ENCODE measurements at places on chromosomes 7 and 10.

GRCh38 chr10:16699435-16700057, 117.7 kb downstream of the RSU1 start:
- DNase-seq: no peak

GRCh38 chr10:69201045-69201444, 19.1 kb upstream of the HKDC1 start:
- DNase-seq: no peak

DNA sequence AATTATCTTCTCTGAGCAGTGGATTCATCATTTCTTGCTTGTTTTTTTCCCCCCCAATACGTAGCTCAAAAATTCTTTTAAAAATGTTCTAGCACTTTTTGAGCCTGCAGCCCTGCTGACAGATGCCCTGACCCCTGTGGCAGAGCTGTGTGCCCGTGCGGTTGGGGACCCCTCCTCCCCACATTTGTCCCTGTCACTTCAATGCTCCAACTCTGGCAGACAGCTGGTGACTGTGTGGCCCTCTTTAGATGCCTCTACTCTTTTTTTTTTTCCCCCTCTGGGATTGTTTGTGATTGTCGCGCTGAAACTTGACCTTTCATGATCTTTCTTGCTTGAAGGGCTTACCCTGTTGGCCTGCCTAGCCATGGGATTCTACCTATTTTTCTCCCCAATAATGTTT, 214.1 kb downstream of the TMEM178B start:
- no peak for DNase-seq

DNA sequence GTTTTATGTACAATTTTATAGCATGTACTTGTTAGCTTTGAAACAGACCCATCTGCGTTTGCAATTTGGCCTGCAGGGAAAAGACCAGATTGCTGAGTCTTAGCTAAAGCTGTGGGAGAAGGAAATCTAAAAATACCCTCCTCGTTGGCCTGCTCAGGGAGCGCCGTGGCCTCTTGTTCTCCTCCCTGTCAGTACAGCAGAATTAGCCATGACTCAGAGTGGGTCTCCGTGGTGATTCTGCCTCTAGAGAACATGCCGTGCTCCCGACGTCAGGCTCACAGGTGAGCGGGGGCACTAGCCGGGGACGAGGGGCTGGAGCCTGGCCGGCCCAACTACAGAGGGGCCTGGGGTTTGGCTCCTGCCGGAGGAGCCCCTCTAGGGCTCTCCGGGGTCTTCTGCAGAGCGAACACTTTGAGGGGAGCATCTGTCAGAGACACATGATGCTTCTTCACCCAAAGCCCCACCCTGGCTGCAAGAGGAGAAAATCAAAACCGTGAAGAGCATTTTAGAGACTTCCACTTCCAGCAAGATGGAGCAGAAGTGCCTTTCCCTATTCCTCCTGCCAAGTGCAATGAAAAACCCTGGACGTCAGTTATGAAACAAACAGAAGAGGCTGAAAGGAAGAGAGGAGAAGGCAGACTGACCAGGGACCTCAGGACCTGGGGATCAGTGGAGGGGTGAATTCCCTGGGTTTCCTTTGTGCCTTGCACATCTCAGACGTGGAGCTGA, 98.9 kb downstream of the LHPP start:
- peak; percentile 79 for DNase-seq

DNA sequence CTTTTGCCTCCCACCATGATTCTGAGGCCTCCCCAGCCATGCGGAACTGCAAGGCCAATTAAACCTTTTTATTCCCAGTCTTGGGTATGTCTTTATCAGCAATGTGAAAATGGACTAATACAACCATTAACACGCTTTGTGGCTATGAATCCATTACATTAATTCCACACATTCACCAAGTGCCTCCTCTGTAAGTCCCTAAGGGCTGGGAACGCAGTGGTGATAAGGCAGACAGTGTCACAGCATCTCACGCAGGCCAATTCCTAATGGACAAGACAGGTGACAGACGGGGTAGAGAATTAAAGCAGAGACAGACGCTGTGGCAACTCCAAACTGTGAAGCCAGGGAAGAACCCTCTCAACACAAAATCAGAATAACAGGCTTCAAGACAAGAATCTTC, 247.8 kb downstream of the DIP2C start:
- no peak for DNase-seq

GRCh38 chr7:131537571-131537978, 18.9 kb downstream of the PODXL start:
- no peak for DNase-seq

DNA sequence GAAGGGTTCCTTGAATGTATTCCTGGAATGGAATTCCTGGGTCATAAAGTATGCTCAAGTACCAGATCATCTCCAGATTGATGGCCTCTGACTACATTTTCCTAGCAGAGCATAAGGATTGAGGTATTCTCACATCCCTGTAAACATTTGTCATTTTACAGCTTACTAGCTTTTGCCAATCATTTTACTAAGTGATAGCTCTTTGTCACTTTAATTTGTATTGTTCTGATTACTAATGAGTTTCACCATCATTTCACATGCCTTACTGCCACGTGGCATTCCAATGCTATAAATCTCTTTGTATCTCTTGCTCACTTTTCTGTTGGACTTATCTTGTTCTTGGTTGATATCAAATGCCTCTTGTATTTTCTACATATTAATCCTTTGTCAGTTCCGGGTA, 68.6 kb upstream of the CACNB2 start:
- no peak for DNase-seq

DNA sequence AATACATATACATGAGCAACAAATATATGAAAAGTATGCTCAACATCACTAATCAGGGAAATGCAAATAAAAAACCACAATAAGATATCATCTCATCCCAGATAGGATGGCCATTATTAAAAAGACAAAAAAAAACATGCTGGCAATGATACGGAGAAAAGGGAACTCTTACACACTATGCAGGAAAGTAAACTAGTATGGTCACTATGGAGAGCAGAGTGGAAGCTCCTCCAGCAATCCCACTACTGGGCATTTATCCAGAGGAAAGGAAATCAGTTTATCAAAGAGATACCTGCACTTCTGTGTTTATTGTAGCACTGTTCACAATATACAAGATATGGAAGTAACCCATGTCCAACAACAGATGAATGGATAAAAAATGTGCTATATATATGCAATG, 217.5 kb downstream of the SDK1 start:
- DNase-seq: no peak

- no peak for DNase-seq
Measured at GRCh38 chr7:112800486-112800885, 10.3 kb upstream of the TMEM168 start.

- DNase-seq: peak; percentile 29
Measured at GRCh38 chr7:94656925-94657731, 1.2 kb upstream of the SGCE start.

- DNase-seq: no peak
Measured at GRCh38 chr10:102085336-102085735, 20.2 kb downstream of the HPS6 start.

- no peak for DNase-seq
Measured at GRCh38 chr10:72267381-72267780, 6.3 kb upstream of the DDIT4 start.

DNA sequence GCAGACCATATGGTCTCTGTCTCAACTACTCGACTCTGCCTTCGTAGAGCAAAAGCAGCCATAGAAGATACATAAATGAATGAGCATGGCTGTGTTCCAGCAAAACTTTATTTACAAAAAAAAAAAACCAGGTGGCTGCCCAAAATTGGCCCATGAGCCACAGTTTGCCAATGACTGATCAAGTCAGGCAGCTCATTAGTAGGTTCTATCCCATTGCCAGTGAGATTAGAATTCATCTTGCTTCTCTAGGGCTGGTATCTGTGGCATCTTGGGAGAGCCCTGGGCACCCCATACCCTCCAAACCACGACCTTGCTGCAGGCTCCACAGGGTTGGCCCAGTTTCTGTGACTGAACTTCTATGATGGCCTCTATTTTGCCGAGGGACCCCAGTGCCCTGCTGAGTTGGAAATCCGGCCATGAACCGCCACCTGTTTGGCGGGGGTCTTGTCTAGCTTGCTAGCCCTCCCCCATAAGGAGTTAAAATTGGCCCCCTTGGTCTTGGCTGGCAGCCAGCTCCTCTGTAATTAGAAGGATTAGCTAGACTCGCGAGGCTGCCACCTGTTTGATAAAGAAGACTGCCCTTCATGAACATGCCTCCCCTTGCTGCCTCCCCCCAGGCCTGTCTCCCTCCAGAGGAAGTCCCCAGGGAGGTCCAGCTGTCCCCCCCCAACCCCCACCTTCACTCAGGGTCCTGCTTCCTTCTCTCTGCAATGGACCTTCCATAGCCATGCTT, 83.9 kb downstream of the CHN2 start:
- DNase-seq: no peak

GRCh38 chr10:72321248-72322029, 33.3 kb downstream of the DNAJB12 start:
- DNase-seq: peak; percentile 5

GRCh38 chr10:60044242-60044641, 137.9 kb upstream of the CCDC6 start:
- no peak for DNase-seq

GRCh38 chr10:3949711-3950110, 164.7 kb upstream of the KLF6 start:
- no peak for DNase-seq

- no peak for DNase-seq
Measured at GRCh38 chr7:77157446-77157845, 35.0 kb downstream of the CCDC146 start.

DNA sequence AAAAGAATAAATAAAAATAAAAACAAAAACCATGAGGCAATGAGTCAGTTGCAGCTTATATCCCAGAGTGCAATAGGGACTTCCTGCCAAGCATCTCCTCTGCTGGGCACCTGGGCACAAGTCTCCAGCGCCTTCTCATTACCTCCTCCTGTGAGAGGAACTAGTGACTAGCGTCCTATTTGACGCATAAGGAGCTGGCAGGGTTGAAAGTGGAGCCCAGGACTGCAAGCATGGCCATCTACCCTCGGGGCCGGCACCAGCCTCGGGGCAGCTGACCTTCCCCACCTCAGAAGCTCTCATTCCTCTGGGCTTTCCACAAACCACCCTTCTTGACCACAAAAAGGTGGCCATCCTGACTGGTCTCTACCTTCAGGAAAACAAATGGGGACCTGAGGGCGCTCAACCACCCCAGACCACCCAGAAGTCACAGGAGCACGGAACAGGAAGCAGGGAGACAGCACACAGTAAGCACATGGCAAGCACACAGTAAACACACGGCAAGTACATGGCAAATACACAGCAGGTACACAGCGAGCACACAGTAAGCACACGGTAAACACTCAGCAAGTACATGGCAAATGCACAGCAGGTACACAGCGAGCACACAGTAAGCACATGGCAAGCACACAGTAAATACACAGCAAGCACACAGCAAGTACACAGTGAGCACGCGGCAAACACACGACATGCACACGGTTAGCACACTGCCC, 19.1 kb downstream of the CTBP2 start:
- DNase-seq: no peak

DNA sequence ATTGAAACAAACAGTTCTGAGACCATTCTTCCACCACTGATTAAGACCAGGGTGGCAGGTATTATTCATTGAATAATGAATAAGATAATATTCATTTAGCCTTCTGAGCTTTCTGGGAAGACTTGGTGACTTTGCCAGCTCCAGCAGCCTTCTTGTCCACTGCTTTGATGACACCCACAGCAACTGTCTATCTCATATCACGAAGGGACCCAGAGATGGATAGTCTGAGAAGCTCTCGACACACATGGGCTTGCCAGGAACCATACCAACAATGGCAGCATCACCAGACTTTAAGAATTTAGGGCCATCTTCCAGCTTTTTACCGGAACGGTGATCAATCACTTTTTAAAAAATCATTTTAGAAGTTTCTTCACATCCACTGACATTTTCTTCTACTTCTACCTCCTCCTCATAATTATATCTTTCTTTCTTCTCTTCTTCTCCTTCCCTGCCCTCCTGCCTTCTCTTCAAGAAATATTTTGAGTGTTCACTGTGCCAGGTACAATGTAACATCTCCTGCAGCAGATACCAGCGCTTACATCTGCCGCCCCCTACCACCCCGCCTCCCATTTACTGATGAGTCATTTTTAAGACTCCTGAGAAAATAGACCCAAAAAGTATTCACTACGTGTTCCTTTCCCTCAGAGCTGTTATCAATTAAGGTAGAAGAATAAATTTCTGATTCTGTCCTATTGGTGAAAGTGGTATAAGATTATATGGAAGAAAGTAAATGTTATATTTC, 101.7 kb downstream of the VTI1A start:
- DNase-seq: no peak

- DNase-seq: no peak
Measured at GRCh38 chr7:111855161-111855841, 293.0 kb upstream of the IMMP2L start.

DNA sequence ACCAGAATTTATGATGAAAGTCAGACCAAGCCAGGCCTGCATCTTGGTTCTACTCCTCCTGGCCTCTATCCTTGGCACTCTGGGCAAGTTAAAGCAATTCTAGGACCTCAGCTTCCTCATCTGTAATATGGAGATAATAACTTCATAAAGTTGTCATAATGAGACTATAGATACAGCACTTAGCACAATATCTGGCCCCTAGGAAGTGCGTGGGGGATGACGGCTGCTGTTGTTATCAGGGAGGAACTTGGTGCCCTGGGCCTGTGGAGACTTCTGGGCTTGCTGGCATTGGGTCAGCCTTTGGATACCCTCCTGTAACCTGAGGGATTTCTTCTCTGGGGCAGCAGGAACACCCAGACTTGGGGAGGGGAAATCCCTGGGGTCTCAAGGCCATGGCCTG, 27.6 kb downstream of the PFKFB3 start:
- DNase-seq: no peak

DNA sequence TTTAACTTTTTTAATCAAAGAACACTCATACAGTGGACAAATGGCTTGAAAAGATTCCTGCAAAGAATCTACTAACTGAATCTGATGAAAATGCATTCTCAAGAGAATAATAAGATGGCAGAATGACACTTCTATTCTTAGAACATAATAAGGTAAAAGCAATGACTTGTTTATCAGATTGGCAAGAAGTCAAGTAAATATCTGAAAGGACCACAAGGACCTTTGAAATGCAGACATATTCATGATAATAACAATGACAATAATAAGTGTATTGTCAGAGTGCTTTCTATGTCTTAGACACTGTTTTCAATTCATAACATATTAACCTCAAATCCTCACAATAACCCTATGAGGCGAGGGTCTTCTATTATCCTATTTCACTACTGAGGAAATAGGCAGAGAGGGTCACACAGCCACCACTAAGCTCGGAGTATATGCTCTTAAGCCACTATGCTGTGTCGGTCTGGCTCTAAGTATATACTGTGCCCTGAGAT, 10.6 kb downstream of the HACD1 start:
- DNase-seq: no peak

- no peak for DNase-seq
Measured at GRCh38 chr7:32167256-32167655, 97.0 kb upstream of the PDE1C start.

DNA sequence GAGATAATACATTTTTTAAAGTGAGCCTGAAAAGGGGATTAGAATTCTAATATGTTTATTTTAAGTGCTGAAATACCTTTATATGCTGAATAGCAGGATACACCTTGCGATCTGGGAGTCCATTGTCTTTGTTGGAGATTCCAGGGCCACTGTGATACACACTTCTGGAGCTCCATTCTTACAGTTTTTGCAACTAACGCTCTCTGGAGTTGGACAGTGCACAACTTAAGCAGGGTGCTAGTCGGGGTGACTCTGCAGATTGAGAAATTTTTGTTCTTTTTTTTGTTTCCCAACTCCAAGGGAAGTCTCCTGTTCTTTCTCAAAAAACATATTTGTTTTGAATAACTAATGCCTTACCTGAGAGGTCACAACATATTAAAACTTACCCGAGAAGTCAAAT, 23.7 kb upstream of the POU6F2 start:
- DNase-seq: no peak
